Spleen (tissue), 13 donors: ENCODE measurements at places on chromosomes 16 and 17. TPM values are rescaled to one million over a fixed set of nuclear protein-coding genes. Genes with fewer than 3 reads are reported as not detected.

DNA sequence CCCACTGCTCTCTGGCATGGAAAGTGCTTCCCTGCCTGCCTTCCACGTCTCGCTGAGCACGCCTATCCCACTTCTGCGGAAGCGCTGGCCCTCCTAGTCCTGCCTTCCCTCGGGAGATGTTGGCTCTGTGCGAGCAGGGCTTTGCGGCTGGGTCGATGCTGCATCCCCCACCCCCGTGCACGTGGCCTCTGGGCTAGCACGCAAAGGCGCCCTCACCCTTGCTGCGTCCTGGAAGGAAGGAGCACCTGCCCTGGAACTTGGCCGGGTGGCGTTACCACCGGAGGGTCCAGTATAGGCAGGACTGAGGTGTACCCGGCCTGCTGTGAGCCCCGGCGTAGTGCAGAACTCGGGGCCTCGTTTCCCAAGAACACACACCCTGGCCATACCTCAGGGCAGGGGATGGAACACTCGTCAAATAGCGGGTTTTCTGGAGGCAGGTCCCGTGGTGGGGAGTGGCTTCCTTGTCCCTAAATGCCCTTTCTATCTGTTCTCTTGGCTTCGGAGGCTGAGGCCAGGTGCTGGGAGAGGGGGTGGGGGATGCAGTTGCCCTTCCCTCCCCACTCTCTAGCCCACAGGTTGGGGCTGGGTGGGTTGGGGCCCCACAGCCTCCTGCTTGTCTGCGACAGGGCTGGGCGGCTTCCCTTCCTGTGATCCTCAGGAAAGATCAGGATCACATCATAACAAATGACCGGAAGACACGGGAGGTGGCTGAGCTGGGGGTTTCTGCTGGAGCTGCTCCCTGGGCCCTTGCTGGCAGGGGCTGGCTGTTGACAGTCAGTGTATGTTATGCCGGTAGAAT, 17.4 kb downstream of the BAIAP2 start:
- no peak for DNase-seq

Gene VTN
- 2.2 TPM for total RNA-seq

Gene TSPOAP1
- 31.8 TPM for total RNA-seq

GRCh38 chr16:84883301-84883700, 63.5 kb downstream of the CRISPLD2 start:
- no peak for DNase-seq

DNA sequence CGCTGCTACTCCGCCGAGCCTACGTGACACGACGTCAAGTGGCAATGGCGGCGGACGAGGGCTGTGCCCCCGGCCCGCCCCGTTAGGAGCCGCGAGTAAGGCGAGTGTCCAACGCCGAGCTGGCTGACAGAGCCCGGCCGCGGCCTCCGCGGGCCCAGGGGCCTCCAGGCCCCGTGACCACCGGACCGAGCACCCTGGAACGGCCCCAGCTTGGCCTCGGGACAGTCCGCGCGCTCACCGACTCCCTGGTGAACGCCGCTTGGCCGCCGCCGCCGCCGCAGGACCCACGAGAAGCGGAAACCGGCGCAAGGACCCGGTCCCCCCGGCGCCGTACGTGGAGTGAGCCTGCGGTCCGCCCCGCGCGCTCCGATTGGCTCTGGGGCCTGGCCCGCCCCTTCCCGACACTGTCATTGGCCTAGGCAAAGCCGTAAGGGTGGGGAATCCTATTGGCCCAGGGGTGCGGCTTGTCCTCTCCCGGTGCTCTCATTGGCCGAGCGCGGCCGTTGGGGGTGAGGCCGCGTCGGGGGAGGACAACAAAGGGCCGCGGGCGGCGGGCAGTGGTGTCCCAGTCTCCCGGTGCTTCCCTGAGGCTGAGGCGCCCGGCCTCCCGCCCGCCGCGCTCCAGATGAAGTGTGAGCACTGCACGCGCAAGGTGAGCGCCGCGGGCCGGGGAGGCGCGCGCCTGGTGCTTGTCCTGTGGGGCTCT, at the start of gene NARF:
TSS of gene NARF (plus strand) at position 563 of the 706 bp plus-strand sequence. CDS start at position 626, 63 bp downstream.
- DNase-seq, result peak; percentile 98

DNA sequence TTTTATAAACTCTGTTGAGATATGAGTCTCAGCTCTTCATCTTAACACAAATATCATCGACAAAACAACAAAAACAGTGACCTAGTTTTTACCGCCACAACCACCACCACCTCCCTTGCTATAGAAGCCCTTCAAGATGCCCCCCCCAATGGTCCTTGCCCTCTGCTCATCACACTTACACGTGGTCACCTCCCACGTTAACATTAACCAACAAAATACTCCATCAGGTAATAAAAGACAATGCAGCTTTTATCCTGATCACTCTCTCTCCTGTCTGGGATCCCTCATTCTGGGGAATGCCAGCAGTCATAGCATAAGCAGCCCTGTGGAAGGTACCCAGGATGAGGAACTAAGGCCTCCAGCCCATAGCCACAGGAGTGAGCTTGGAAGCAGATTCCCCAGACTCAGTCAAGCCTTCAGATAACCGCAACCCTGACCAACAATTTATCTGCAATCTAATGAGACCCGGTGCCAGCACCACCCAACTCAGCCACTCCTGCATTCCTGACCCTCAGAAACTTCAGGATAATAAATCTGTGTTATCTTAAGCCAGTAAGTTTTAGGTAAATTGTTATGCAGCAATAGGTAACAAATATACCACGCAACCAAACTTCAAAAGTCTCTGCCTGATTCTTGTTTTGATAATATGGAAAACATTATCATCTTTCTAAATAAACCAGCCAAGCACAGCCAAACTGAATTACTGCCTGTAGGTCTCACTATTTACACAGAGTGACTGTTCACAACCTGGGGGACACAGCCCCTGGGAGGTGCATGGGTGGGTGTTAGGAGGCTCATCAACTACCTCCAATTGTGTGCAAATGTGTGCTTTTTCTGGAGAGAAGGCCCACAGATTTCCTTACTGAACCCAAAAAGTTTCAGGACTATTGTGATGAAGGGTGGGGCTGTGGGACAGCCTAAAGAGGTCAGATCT, 6.1 kb downstream of the PECAM1 start:
- peak; percentile 36 for DNase-seq

Gene ZACN
- total RNA-seq, result 0.17 TPM

GRCh38 chr17:1347589-1348323, 52.3 kb downstream of the YWHAE start:
- DNase-seq, result peak; percentile 81

Gene PHLPP2
- total RNA-seq, result 8.4 TPM

DNA sequence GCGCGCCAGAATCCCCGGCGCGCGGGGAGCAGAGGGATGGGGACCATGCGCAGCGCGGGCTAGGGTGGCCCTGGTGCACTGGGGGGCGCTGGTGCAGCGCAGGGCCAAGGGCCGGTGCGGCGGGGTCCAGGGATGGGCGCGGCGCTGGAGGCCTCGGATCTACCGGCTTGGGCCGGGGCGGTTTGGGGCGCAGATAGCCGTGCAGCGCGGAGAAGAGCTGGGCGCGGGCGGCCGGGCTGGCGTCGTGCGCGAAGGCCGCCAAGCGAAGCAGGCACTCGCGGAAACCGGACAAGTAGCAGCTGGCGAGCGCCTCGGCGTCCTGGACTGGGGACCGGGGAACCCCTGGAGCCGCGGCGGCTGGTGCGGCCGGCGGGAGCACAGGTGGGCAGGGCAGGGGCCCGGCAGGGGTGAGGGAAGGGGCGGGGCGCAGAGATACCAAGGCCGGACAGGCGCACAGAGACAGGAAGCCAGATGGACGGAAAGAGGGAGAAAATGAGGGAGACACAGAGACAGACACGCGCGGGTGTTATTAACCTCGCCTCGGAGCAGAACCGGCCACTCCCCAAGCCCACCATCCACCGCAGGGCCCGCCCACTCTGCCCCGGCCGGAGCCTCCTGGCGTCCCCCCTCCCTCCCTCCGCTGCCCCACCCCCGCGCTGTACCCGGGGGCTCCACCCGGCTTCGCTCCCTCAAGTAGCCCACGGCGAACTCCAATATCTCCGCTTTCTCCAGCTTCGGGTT, 2.1 kb downstream of the HES7 start:
- peak; percentile 87 for DNase-seq

DNA sequence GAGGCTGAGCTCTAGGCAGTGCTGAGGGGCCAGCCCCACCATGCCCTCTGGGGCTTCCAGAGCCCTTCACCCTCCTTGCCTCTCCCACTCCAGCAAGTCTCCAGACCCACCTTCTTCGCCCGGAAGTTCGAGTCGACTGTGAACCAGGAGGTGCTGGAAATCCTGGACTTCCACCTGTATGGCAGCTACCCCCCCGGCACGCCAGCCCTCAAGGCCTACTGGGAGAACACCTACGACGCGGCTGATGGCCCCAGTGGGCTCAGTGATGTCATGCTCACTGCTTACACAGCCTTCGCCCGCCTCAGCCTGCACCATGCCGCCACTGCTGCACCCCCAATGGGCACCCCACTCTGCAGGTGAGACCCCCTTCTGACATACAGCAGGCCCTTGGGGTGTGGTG, 10.5 kb downstream of the XYLT2 start:
- peak; percentile 59 for DNase-seq

- no peak for DNase-seq
These were observed 50.4 kb upstream of the BCAR1 start for GRCh38 chr16:75301804-75302203.

GRCh38 chr16:20318437-20318836, 8.9 kb downstream of the GP2 start:
- no peak for DNase-seq

- no peak for DNase-seq
These were observed 131.0 kb upstream of the CIBAR2 start for GRCh38 chr16:85243308-85243707.

DNA sequence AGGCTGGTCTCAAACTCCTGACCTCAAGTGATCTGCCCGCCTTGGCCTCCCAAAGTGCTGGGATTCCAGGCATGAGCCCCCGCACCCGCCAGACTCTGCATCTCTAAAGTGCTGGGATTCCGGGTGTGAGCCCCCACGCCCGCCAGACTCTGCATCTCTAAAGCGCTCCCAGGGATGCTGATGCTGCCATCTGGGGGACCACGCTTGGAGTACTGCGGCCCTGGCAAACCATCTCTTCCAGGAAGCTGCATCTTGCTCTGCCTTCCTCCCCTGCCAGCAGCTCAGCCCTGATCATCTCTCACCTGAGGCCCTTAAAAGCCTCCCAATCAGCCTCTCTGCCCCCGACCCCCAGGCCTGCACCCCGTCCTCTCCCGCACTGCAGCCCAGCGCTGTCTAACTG, 4.1 kb downstream of the CEP295NL start:
- no peak for DNase-seq

DNA sequence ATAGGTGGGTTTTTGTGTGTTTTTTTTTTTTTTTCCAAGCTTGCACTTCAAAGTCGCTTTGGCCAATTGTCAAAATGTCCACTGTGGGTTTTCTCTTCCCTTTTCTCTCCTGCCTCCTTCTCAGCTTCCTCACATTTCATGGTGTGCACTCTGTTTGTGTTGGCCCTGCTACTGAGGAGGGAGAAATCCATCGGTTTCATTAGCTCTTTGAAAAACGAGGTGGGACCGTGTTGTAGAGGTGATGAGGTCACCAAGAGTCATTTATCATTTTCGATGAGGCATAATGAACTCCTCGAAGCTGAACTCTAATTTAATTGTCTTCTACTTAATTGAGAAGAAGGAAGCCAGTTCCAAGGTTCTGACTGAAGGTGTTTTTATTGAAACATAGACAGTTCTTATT, 174.4 kb upstream of the TOX3 start:
- no peak for DNase-seq

GRCh38 chr17:27339198-27339835, 45.4 kb downstream of the WSB1 start:
- no peak for DNase-seq

Gene CFAP97D1
- 0.32 TPM for total RNA-seq

DNA sequence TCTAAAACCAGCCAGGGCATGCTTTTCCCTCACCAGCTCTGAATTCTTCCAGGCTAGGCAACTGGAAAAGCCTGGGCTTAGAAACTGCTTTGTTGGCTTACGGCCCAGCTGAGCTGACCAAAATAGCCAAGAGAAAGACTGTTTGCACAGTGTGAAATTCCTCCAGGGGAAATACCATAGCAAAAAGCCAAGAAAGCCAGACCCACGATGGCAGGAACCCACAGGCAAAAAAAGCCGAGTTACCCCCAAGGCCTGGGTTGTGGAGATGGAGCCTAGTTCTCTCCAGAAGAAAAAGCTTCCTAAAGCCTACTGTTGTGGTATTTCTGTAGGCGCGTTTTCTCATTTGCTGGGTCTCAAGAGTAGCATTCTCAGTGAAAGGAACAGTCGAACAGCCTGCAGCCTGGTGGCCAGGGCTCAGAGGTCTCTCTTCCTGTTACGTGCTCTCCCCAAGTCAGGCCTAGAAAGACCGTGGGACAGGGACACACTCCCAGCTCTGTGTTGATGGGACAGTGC, 9.2 kb downstream of the SP2 start:
- no peak for DNase-seq

DNA sequence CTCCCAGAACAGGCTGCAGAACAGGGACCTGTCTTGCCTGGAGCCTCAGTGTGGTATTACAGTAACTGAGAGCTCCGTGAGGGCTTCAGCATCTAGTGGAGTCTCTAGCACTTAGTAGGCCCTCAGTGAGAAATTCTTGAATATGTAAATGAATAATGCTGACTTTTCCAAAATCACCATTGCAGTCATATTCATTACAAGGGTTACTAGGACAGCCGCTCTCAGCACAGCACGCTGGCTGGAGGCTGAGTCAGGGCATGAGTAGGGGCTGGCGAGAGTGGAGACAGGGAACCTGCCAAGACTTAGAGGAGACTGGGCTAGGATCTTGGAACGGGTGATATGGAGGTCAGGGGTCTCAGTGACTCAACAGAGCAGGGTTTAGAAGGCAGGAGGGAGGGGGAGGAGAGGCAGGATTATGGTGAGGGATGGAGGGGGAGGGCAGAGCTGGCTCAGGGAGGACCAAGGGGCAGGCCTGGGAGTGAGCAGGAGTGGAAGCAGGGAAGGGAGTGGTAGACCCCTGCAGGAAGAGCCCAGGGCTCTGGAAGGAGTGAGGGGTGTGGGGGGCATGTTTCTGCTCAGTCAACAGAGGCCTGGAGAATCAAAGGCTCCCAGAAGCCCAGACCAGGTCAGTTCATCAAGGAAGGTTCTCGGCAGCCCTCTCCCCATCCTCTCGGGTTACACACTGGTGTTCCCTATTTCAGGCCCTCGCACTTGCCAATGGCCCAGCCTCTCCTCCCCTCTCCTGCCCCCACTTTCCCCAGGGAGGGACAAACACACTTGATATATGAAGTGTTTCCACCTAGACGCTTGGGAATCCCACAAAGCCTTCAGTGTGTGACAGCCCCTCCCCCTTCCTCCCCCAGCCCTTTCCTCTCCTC, 42.3 kb downstream of the FZD2 start:
- no peak for DNase-seq

GRCh38 chr17:74041869-74042640, 161.4 kb upstream of the RPL38 start:
- DNase-seq, result no peak

DNA sequence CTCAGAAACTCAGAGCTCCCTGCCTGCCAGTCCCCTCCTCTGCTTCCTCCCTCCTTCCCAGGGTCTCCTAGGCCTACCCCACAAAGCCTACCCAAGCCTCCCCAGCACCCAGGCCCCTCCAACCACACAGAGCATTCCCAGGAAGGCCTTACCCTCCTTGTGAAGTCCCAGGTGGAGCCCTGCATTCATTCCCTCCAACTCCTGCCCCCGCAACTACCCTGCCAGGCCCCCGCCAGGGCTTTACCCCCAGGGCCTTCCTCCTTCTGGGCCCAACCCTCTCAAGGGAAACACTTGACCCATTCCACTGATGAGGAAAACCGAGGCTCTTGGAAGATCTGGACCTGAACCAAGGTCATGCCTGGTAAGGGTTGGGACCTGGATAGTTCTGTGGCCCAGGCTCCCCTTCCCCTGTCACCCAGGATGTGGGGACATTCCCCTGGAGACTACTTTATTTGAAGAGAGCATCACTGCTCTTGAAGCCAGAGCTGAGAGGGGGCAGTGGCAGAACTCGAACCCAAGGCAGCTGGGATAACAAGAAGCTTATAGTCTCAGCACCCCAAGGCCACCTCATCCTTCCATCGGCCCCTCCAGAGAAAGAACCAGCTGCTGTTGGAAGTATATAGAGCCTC, 12.5 kb downstream of the PLLP start:
- DNase-seq, result no peak

Gene PYDC1
- total RNA-seq, result not detected
